ENCODE measurements at places on chromosomes 7 and 10.

DNA sequence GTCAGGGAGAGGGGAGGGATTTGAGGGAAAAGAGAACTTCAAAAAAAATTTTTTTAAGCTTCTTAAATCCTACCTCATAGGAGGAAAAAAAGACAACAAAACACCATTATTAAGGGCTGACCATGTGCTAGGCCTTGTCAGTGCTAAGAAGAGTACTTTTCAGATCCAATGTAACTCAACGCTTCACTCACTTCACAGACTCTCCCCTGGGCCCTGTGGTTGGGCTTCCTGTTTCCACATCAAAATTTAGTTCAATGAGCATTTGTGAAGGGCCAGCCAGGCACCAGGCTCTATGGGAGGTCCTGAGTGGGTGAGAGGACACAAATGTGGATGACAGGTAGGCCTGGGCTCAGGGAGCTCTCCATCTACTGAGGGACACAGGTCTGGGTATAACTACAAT lies 249.8 kb downstream of the PTEN start:
- DNase-seq: no peak

DNA sequence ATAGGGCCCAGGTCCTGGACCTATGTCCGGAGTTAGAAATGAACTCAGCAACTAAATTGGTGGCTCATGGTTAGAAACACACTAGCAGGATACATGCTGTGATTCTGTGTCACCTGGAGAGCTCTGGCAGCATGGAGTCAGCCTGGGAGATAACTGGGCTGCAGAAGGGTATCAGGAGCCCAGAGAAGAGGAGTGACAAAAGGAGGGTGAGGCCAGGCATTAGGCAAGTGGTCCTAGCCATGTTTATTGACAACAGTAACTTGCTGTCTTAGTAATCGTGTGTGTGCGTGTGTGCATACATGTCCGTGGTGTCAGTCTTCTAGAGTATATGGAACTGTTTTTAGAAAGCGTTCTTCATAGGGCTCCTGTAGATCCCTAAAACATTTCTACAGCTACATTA lies 157.5 kb upstream of the PHYHIPL start:
- no peak for DNase-seq

- no peak for DNase-seq
Observed at GRCh38 chr7:132393789-132394261, 182.4 kb downstream of the PLXNA4 start.

DNA sequence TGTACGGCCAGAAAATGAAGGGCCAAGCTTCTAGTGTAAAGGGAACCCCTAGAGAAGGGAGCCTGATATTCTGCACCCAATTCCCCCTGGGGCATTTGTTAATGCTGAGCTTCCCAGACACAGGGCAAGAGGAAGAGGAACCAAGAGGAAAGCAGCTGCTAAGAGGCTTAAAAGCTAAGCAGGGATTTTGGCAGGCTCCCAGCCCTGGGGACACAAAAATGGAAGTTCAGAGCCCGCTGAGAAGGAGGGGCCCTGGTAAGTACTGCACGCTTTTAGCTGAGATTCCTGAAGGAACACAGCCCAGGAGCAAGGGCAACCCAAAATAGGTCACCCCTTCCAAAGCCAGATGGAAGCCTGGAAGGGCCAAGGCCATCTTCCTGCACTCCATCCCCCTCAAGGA lies 387.3 kb upstream of the MGMT start:
- no peak for DNase-seq

DNA sequence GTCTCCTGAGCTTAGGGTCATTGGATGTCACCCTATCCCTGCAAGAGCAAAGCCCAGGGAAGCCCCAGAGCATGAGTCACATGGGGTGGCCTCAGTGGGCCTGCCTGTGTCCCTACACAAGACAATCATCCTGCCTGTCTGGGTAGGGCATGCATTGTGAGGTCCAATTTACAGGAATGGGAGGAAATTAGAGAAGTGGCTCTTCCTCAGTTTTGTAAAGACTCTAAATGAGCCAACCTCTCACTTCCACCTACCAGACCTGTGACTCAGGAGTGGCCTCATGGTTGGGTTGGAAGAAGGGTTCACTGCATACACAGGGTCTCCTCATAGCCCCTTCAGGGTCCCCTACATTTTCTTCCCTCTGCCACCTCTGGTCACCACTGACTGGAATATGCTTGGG lies 43.6 kb upstream of the SMNDC1 start:
- no peak for DNase-seq

DNA sequence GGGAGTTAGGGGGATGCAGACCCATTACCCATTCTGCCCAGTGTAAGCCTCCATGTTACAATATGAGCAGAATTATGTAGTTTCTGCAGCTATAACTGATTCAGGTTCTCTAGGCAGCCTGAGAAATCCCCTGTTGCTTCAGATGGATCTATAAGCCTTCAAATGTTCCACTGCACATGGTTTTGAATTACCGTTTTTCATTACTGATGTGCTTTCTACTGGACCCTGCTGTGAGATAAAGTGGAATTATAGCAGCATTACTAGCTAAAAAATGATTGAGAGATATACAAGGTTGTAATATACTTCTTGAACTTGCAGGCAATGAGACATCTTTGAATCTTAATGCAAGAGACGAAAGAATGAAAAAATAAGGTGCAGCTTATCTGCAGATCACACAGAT lies 38.4 kb upstream of the ANAPC16 start:
- DNase-seq: no peak

DNA sequence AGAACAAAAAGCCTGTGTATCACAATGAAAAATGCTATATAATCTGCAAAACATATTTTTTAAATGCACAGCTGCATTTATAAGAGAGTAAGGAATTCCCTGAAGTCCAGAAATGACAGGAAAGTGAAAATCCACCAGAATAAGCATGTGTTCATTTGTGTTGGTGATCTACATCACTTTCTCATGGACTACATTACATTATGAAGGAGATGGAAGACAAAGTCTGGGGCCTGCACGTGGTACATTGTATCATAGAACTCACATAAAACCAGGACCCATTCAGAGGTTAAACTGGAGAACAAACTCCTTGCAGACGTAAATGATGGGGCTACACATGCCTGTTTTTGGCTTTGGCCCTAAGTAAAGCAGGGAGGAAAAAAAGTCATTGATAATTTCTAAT lies 16.4 kb downstream of the IFIT3 start:
- DNase-seq: no peak

DNA sequence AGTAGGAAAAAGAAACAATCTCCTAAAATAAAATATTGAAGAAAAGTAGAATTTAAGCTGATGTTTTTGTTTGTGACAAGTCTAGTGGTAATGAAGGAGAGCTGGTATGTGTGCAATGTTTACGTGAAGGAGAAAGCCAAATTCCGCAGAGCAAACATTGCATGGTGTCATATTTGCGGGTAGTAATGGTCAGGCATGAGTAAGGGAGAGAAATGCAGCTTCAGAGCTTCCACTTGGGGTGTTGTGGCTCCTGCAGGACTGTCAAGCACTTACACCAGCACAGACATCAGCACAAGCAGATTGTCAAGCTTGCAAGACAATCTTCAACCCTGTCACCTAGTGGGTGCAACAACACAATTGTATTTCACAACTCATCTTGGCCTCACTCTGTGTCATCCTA lies 136.5 kb upstream of the ETV1 start:
- DNase-seq: no peak

- DNase-seq: no peak
Observed at GRCh38 chr10:19888061-19888660, 71.9 kb downstream of the PLXDC2 start.

- no peak for DNase-seq
Observed at GRCh38 chr7:85061456-85061855, 125.4 kb downstream of the SEMA3D start.

DNA sequence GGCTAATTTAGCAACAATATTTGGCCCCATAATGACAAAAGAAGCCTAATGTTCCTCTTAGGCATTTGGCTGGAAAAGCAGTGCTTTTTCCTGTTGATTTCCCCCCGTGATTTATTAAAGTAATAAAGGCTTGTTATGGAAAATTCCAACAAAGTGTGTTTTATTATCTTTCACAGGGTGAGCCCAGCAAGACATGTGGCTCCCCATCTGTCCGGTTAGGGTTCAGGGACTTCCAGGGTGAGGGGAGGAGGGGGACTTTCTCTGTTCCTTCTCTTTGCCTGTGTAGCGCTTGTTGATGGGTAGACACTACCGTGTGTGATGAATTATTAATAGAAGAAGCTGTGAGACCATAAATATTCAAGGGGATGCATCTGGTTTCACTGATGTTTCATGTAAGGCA lies 39.0 kb downstream of the HTR5A start:
- no peak for DNase-seq

DNA sequence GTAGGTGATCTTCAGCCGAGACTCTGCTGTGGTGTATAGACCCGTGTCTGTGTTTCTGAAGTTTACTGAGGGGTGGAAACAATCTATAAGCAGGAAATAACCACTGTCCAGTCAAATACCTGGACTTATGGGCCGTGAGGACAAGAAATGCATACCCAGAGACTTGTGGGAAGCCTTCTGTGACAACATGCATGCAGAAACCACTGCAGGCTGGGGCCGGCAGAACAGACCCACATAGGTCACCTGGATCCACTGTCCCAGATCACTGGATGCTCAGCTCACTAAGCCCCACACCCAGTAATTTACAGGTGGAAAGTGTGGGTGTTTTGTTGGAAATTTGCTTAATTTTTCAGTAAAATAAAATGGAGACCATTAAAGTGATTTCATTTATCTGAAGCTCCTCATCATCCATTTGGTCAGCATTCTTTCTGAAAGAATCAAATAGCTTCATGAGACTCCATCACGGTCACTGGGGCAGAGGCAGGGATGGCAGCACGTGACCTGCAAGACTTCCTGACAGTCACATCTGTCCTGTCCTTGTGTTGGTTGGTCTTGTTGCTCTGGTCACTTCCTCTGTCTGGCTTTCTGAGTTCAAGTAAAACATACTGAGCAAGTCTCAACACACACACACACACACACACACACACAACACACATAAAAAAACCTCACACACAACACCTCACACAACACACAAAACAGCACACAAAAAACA lies 108.3 kb downstream of the TNS3 start:
- no peak for DNase-seq

DNA sequence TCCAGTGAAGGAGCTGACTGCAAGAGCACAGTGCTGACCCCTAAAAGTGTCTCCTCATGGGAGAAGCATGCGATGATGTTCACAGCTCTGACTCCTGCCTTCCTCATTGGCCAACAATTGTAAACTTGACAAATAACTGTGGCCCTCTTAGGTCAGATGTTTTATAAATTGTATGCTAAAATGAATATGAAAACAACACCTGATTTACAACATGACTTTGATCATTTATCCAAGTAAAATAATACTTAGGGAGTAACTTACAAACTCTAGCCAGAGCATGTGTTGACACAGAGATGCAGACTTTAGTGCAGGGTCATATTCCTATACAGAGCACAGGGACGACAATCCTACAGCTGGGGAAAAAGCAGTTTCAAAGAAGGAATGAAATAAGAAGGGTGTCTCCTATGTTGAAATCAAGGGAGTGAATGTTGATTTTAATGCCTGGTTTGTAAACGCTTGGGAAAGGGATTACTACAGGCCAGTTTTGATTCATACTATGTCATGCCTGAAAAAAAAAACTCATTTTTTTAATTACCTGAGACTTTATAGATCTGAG lies 391.4 kb upstream of the AKR1E2 start:
- no peak for DNase-seq

DNA sequence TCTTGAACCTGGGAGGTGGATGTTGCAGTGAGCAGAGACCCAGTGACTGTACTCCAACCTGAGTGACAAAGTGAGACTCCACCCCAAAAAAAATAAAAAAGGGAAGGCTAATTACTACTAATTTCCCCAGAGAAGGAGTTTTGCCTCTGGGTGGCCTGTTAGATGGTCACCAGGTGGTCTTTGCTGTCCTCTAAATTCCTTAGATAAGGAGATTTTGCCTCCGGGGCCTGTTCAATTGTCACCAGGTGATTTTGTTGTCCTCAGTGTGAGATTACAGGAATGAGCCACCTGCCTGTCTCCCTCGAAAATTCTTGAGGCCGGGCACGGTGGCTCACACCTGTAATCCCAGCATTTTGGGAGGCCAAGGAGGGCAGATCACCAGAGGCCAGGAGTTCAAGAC lies 24.4 kb upstream of the ZMIZ2 start:
- DNase-seq: no peak

GRCh38 chr10:48465860-48466521 lies 138.9 kb downstream of the ARHGAP22 start:
- no peak for DNase-seq

DNA sequence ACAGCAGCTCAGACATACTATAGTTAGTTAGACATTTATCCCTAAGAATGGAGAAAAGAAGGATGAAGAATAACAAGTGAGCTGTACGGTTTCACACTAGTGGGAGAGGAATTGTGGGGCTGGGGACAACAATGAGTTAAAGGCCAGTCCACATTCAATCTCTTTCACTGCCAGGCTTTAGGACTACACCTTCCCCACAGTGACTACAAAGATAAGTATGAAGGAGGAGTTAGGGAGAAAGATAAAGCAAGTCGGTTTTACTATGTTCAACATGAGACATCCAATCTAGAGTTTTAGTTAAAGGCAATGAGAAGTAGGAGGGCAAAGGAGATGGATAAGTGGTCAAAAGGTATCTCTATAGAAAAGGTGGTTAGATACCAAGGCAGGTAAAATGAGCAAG lies 16.3 kb downstream of the ARHGAP12 start:
- DNase-seq: no peak

- DNase-seq: no peak
Observed at GRCh38 chr10:43965033-43965917, 316.6 kb upstream of the ZNF32 start.

DNA sequence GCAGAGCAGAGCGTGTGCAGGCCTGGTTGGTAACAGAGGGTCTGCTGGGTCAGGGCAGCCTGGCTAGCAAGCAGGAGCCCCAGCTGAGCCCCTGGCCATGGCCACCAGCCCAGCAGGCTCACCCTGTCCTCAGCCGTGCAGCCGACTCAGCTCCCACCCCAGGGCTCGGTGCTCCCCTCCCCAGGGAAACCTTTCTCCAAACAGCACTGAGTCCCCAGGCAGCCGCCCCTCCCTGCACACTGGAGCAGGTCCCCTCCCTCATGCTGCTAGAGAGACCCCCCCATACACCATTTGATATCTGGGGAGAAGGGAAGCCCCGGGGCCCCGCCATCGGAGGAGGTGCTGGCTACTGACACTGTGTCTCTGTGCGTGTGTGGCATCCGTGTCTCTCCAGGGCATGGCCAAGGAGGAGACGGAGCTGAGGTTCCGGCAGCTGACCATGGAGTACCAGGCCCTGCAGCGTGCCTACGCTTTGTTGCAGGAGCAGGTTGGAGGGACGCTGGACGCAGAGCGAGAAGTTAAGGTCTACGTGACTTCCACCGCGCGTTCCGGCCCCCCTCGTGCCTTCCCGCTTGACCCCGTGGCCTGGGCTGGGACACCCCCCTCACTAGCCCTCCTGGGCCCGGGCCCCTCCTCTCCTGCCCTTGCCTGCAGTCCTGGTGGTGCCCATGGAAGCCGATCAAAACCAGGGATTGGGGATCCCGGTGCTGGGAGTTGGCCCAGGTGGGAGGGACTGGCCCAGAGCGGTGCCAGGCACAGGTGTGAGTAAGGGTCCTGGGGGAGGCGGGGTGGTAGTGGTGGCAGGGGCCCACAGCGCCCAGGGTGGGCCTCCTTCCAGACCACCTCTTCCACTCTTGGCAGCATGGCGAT lies 45.0 kb upstream of the DPYSL4 start:
- DNase-seq: no peak

GRCh38 chr10:32241946-32242345 lies 105.0 kb downstream of the EPC1 start:
- DNase-seq: no peak

GRCh38 chr7:28065721-28066285 lies 114.8 kb downstream of the JAZF1 start:
- no peak for DNase-seq

Data from T-helper 9 cell (primary cell).